Smooth muscle cell of trachea (primary cell): ENCODE measurements at places on chromosomes 2 and 18. TPM values are rescaled to one million over a fixed set of nuclear protein-coding genes. Genes with fewer than 3 reads are reported as not detected.

DAW1 gene
- total RNA-seq, result 0.17 and 0.29 TPM in 2 replicates

LIMS3 gene
- total RNA-seq, result 2.3 TPM in 1 of 2 replicates, not detected in the other

POMC gene
- total RNA-seq, result 0.66 and 3.8 TPM in 2 replicates

CYP27C1 gene
- total RNA-seq, result under 0.01 TPM in 1 of 2 replicates, not detected in the other

ME2 gene
- 37.5 and 49.5 TPM in 2 replicates for total RNA-seq

PLCD4 gene
- 9.1 and 11.8 TPM in 2 replicates for total RNA-seq

CROCC2 gene
- total RNA-seq, result 0.50 and 1.0 TPM in 2 replicates

SERPINB4 gene
- not detected in 2 replicates for total RNA-seq

UPP2 gene
- total RNA-seq, result under 0.01 TPM in 1 of 2 replicates, not detected in the other

HOXD11 gene
- total RNA-seq, result not detected in 2 replicates

PER2 gene
- total RNA-seq, result 2.8 and 5.4 TPM in 2 replicates

XDH gene
- 0.87 and 1.3 TPM in 2 replicates for total RNA-seq

MGAT5 gene
- 33.9 and 69.5 TPM in 2 replicates for total RNA-seq

FHOD3 gene
- 18.8 and 22.3 TPM in 2 replicates for total RNA-seq
